ENCODE measurements at places on chromosomes 4 and X.

DNA sequence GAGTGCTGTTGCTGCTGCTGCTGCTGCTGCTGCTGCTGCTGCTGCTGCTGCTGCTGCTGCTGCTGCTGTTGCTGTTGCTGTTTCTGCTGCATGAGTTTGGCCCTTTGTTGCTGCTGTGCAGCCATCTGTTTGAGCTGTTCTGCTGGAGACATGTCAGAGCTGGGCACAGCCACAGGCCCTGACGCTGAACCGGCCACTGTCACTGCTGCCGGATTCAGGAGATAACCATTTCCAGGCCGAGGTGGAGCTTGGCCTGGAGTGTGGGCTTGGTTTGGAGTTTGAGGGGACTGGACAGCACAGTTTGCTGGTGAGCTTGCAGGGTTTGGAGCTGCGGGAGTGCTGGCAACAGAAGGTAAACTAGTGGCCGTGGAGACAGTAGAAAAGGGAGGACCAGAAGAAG, 224.3 kb downstream of the MGST2 start:
- no peak for DNase-seq

DNA sequence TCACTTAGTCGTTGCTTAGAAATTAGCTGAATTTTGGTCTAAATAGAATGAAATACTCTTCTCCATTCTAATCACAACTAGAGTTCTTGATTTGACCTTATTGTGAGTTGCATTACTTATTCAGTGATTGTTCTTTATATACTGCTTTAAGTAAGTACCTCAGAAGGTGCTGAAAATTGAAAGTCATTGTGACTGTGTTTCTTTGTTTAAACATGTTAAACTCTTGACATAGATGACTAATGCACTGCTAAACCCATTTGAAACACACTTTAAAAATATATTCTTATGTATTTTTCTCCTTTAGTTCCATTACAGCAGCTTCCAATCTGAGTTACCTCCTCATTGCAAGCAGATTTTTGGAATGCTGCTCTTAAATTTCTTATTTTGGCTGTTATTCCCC, 9.1 kb downstream of the TSPAN7 start:
- DNase-seq = no peak

DNA sequence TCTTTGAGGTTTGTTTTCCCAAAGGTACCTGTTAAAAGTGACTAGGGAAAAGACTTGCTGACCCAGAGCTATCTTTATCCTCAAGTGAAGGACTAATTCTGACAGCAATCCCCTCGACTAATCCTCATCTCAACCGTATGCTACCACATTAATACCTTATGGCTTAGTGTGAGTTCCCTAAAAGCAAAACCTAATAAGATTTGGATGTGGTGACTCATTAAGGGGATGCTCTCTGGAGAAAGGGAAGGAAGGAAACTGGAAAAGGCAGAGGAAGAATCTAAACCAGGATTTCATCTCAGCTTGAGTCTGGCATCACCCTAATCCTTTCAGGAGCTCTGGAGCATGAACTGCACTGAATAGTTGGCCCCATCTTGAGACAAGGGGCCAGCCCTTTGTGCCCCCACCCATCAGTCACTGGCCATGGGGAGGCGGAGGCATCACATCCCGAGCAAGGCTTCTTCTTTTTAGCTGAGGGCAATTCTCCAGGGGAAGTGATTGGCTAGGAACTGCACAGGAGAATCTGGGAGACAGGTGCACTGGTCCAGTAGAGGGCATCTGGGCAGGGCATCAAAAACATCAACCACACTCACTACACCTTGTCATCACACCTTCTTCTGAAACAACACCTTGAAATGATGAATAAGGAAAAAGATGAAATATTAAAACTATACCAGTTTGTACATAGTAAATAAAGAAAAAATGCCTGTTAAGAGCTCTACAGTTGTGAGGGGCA, 6.9 kb upstream of the BBS7 start:
- peak; percentile 10 for DNase-seq

DNA sequence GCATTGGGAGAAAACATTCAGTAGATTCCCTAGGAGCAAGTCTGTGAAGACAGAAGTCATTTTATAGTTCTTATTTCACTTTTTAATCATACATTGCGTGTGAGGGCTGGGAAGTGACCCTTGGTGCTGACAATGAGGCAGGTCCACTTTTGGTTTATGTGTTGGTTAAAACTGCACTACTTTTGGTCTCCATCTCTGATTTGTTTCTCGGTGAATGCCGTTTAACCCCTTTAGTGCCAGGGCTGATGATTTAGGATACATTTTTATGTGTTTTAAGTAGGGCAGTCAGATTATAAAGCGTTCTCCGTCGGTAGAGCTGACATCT, 110.4 kb downstream of the AFF1 start:
- peak; percentile 49 for DNase-seq

- DNase-seq = no peak
These were observed 562.8 kb upstream of the POU3F4 start for GRCh38 chrX:82945332-82945731.

- DNase-seq = no peak
These were observed 14.4 kb upstream of the DCAF8L1 start for GRCh38 chrX:27995611-27996010.

DNA sequence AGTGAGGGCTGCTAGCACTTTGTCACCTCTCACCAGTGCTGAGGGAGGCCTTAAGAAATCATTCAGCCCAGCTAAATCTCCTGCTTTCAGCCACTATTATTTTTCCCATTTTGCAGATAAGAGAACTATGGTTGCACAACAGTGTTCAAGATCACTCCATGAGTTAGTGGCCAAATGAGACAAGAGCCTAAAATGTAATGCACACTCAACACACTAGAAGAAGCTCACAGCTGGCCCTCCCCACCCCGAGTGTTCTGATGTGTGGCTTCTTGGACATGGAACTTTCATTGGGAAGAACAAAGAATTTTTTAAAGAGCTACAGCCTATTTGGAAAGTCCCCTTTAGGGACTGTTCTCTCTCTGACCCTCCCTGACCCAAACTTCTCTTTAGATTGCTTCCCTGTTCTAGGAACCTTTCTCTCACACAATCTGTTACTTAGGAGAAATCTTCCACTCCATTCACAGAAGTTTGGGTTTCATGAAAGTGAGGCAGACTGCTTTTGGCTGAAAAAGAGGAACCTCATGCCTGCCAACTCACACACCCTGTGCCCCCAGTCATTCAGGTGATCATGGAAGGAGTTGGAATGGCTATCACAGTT, 44.0 kb upstream of the CT47C1 start:
- DNase-seq = no peak
